ENCODE measurements at places on chromosomes 5 and 9.

GRCh38 chr5:133461796-133462516 lies 150.4 kb downstream of the FSTL4 start:
- no peak for DNase-seq

GRCh38 chr5:72434781-72435437 lies 72.3 kb downstream of the ZNF366 start:
- no peak for DNase-seq

DNA sequence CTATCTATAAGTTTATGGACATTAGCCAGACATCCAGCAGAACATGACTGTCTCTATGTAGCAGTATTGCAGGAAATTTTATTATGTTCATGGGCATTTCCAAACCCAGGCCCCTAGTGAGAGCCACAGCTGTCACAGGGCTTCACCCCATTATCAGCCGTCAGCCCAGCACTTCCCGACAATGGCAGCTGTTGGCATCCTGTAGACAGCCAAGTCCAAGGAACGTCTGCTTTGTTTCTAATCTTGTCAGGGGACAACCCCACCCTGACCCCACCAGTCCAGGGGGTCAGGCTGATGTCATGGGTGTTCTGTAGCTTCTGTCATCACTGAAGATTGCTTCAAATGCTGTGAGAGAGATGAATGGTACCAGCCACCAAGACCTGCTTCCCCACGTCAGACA lies 565.3 kb upstream of the BRINP1 start:
- no peak for DNase-seq

- DNase-seq: no peak
Observed at GRCh38 chr9:92931606-92932005, 15.7 kb upstream of the FGD3 start.

DNA sequence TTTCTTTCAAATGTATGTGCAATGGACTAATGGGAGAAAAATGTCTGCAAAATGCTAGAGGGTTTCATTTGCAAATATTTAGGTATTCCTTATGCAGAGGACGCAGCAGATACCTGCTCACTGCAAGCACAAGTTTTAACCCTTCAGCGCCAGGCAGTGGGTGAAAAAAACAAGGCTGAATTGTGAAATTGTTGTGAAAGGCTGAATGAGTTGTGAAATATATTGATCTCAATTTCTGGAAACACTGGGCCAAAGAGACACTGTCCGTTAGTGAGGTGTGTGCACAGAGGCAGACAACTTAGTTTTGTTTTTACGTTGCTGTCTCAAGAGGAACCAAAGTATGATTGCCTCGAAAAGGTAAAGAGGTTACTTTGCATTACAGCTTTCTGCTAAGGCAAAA lies 18.8 kb downstream of the FUBP3 start:
- no peak for DNase-seq

GRCh38 chr5:132027027-132027426 lies 15.6 kb upstream of the ACSL6 start:
- no peak for DNase-seq

GRCh38 chr9:14180960-14181537 lies 132.9 kb downstream of the NFIB start:
- DNase-seq: no peak

GRCh38 chr9:96156171-96156974 lies 145.6 kb downstream of the HSD17B3 start:
- DNase-seq: no peak

DNA sequence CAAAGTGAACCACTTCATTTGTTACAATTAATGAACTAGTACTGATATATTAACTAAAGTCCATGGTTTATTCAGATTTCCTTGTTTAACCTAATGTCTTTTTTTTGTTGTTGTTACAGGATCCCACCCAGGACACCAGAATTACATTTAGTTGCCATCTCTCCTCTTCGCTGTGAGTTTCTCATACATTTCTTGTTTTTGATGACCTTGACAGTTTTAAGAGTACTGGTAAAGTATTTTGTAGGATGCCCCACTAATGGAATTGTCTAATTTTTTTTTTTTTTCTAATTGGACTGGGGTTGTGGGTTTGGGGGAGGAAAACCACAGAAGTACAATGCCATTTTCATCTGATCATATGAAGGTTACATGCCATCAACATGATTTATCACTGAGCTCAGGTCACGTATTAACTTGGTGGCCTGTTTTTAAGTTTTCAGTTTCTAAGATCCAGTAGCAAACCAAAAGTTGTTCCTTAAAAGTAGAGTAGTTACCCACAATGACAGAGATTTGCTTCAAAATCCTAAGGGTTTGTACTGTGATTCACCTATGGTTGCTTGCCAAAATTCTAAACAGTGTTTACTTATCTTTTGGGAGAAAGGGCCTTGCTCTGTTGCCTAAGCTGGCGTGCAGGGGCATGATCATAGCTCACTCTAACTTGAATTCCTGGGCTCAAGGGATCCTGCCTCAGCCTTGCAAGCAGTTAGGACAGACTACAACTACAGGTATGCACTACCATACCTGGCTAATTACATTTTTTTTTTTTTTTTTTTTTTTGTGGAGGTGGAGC lies 4.5 kb upstream of the OTULIN start:
- DNase-seq: no peak

DNA sequence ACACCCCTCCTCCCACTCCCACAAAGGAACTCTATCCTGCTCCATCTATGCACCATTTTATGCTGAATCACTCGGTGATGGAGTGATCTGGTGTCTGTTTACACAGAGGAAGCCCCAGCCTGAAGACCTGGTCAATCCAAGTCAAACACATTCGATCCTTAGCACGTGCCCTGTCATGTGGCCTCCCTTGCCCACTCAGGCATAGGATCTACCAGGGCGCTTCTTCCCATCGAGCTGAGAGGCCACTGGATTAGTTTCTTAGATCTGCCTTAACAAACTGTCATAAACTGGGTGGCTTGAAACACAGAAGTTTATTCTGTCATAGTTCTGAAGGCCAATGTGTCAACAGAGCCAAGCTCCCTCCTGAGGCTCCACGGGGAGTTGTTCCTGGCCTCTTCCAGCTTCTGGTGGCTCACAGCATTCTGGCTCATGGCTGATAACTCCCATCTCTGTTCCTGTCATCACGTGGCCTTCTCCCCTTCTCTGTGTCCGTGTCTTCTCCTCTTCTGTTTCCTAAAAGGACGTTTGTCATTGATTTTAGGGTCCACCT lies 34.2 kb downstream of the FOXI1 start:
- no peak for DNase-seq

DNA sequence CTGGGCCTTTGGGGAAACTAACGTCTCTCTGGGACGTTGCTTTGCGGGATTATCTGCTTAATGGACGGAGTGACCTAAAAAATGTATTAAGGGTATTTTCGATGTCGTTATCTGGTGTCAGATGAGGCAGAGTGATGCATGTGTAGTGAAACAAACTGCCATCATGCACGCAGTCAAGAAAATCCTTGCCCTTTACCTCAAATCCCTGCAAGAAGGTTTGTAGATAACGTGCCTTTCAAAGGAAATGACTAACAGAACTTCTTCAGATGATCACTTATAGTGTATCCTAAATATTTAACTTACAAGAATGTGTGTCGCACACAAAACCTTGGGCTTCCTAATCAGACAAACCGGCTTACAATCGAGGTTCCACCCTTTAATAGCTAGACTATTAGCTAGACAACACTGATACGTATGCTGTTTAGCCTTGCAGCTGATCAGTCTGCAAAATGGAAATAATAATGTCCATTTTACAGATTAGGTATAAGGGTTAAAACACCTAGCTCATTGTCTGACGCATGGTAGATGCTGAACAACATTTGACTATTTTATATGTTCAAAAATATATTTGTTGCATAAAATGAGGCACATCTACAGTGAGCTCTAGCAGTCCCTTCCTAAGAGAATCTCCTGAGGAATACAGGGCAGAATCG lies 541 bp upstream of the TBCA start:
- DNase-seq: no peak

GRCh38 chr5:150333400-150333799 lies 24.1 kb upstream of the TCOF1 start:
- no peak for DNase-seq

GRCh38 chr5:36040651-36041536 lies 25.8 kb downstream of the UGT3A2 start:
- no peak for DNase-seq

DNA sequence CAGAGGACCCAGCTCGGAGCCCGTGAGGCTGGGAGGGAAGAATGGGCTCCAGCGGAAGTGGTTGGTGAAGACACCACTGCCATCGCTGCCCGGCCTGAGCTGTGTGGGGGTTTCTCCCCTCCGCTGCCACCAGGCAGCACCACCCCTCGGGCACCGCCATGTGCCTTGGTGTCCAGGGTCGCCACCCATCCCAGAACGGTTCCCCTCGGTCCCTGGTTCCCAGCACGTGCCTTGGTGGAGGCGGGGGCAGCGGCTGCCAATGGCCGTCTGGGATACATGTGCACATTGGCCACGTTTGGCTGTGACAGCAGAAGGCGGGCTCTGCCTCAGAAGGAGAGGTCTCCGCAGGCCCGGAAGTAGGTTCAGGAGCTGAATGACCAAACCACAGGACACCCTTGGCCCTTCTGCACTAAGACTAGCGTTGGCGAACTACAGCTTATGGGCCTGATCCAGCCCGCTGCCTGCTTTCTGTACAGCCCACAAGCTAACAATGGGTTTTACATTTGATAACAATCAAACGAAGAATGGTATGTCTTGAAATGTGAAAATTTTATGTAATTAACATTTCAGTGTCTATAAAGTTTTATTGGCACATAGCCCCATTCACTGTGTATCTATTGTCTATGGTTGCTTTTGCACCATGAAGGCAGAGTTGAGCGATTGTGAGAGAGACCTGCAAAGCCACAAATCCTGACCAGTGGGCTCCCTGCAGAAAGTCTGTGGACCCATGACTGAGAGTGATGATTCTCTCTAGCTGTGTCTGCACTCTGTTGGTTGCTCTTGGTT lies 91.7 kb upstream of the RAPGEF1 start:
- no peak for DNase-seq

DNA sequence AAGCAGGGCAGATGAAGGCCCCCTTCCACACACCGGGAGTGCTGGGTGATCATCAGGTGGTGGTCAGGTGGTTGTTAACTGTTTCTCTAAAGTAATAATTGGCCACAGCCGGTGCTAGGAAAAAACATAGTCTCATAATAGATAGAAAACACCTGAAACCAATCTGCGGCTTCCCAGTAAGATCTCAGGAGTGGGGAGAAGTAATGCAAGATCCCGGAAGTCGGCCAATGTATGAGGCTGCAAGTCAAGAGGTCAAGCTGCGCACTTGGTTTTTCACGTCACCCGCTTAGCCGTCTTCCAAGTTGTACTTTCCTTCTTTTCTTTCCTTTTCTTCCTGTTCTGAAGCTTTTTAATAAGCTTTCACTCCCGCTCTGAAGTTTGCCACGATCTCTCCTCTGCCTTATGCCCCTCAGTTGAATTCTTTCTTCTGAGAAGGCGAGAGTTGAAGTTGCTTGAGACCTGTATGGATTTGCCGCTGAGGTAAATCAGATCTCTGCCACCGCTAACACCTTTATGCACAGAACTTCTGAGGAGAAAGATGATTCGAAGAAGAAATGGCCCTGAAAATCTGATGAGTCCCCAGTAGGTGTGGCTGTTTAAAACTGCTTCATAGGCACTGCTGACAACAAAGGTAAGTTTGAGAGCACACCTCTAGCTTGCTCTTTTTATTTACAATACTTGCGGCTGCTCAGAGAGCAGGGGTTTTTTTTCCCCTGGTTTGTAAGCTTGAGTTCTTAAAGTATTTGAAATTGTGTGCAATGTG lies 406.6 kb downstream of the FAM170A start:
- no peak for DNase-seq

- DNase-seq: no peak
Observed at GRCh38 chr5:2220741-2221140, 338.0 kb upstream of the IRX4 start.

- DNase-seq: no peak
Observed at GRCh38 chr9:36218011-36218410, 27.3 kb downstream of the CLTA start.

- DNase-seq: no peak
Observed at GRCh38 chr9:110115826-110116542, 92.0 kb downstream of the C9orf152 start.

DNA sequence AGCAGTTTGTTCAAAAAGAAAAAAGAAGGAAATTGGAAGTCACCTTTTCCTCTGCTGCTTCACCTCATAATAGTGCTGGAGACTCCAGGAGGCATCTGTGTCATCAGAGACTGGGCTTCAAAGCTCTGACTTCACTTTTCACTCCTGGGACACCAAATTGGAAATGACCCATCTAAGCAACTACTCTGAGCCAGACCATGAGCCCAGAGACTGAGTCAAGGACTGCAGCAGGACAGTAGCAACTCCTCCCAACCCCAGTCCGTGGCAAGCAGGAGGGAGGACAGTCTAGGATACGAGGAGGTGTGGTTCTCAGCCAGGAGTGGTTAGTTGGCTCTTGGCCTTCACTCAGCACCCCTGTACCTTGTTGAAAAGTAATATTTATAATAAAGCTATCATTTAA lies 131.5 kb downstream of the INSYN2B start:
- DNase-seq: no peak

DNA sequence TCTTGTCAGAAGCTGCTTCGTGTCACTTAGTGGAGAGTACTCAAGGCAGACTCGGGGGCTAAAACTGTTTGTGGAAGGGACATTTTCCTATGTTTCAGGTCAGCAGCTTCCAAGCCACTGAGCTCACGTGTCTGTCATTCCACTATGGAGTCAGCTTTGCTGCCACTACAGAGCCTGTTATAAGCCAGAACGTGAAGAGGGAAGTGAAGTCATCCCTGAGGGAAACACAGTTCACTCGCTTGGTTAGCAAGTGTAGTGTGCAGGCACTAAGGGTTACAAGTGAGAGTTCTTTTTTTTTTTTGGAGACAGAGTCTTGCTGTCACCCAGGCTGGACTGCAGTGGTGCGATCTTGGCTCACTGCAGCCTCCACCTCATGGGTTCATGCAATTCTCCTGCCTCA lies 24.5 kb upstream of the LTC4S start:
- DNase-seq: no peak

- DNase-seq: no peak
Observed at GRCh38 chr5:80296121-80296520, 23.7 kb upstream of the SPZ1 start.

DNA sequence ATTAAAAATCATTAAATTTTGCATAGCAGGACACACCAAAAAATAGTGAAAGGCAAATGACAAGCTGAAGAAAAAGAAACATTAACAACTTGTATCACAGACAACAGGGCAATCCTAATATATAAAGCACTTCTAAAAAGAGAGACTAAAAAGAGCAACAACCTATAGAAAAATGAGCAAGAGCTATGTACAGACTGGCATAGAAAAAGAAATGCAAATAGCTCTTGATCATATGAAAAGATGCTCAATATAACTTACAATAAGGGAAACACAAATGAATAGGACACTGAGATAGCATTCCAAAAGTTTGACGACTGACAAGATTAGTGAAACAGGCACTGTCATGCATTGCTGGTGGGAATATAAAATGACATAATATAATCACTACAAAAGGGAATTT lies 235.9 kb downstream of the SEC61B start:
- DNase-seq: no peak

- DNase-seq: no peak
Observed at GRCh38 chr5:168803541-168803940, 224.4 kb upstream of the PANK3 start.

GRCh38 chr9:77588271-77588937 lies 59.7 kb downstream of the GNA14 start:
- DNase-seq: no peak
